ENCODE measurements at places on chromosomes 7 and 10.
A peak's percentile ranks its signal among the peaks of the same experiment; 100 is the strongest.

DNA sequence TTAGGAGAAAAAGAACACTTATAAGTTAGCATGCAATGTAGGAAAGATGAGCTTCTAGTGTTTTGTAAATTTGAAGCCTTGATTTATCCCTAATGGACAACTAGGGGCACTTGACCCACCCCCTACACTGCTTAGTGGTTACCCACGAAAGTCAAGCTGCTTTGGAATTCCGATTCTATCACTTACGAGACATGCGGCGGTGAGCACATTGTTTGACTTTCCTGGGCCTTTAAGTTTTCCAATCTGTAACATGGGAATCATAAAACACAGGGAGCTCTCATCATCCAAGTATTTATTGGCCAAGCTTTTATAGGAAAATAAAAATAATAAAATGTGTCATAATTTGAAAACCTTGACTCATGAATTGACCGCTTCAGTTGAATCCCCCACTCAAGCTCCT, 78.7 kb upstream of the PDK4 start:
- DNase-seq = peak; percentile 25

- DNase-seq = no peak
Observed at GRCh38 chr10:97134110-97134509, 51.6 kb downstream of the SLIT1 start.

- DNase-seq = no peak
Observed at GRCh38 chr7:23410446-23411183, 59.7 kb downstream of the IGF2BP3 start.

DNA sequence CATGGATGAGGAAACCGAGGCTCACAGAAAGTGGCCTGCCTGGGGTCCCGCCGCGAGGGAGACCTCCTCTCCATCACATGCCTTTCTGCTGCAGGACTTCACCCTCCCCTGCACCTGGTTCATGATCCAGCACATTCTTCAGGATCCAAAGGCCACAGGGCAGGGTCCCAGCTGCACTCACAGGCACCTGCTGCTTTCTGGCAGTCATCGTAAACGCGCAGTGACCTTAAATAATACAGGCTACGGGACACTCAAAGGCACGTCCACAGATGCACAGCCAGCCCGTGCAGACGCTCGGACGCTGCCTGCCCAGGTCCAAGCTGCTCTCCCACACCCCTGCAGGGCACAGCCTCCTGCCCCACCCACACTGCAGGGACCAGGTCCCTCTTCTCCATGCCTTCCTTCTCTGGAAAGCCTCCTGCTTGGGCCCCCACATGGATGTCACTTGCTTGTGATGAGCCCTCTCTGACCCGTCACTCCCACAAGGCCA, 49.9 kb downstream of the CALML3 start:
- no peak for DNase-seq

GRCh38 chr10:11798845-11799735, 24.1 kb upstream of the PROSER2 start:
- DNase-seq = no peak

GRCh38 chr7:93927585-93927984, 6.0 kb downstream of the GNG11 start:
- no peak for DNase-seq

DNA sequence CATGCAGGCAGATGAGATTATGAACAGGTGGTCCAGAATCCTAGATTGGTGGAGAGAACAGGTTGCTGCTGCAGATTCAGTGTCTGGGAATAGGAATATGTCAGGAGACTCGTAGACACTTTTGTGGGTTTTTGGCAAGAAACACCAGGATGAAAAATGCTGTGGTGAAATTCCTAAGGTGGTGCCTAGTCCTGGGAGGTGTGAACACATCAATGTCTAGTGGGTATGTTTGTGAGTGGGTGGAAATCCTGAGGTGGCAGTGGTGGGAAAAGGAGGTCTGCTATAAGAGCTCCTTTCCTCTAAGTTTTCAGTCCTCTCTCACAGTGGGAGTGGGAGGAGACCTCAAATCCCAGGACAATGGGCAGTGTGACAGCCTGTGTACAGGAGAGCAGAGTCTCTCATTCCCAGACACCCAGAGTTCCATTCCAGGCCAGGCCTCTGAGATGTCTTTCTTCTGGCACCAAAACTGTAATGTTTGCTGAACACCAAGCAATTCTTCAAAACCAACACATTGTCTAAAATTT, 5.1 kb downstream of the ERV3-1 start:
- DNase-seq = no peak

DNA sequence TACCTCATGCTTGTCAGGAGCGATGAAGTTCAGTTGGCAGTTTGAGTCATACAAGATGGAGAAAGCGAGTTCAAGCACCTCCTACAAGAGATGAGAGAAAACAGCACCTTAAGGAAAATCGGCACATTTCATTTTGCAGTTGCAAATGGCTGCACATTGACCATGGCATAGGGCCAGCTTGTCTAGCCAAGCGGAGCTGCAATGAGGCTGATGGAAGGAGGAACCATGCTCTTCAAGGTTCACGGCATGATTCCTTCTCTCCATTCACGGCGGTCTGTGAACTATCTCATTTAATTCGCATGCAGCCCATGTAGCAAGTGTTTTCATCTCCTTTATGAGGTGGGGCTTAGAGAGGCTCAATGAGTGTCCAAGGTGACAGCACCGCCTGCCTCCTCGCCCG, 137.4 kb upstream of the AOAH start:
- no peak for DNase-seq

GRCh38 chr7:149036676-149037075, 8.4 kb upstream of the PDIA4 start:
- no peak for DNase-seq

DNA sequence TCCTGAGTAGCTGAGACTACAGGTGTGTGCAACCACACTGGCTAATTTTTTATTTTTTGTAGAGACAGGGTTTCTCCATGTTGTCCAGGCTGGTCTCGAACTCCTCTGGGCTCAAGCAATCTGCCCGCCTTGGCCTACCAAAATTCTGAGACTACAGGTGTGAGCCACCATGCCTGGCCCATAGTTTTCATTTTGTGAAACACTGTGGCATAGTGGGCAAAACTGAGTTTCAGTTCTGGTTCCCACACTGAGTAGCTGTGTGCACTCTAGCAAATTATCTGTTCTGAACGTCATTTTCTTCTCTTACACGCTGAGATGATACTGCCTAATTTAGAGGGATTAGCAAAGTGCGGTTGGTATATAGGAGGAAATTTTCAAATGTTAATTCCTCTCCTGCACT, 13.5 kb downstream of the ATP5MK start:
- no peak for DNase-seq

DNA sequence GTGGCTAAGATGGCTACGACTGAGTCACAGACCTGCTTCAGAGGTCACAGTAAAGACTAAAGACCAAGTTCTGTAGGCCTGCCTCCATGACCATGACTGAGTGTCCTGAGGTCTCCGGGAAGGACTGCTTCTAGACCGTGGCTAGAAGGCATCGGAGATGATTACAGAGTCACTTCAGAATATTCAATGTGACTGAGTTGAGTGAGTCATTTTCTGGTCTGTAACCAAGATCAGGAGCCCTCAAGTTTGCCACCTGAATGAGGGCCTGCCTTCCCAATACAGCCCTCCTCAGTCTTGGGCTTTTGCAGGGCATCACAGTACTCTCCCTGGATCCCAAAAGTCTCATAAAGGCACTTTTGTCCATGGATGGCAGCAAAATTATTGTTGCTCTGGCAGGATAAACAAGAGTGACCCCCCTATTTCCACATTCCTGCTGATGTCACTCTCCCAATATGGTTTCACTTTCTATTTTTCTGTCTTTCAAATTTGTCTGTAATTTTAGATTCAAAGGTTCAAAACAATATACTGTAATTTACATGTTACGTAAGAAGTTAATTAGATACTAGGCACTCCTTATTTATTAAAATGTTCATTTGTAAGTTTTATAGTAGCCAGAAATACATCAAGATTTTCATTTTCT, 47.7 kb upstream of the ZNF92 start:
- DNase-seq = no peak

GRCh38 chr7:31778296-31778695, 91.3 kb downstream of the PPP1R17 start:
- no peak for DNase-seq

GRCh38 chr7:151695951-151696541, 176.4 kb upstream of the RHEB start:
- DNase-seq = no peak

GRCh38 chr10:126465771-126466170, 77.5 kb upstream of the ADAM12 start:
- no peak for DNase-seq

DNA sequence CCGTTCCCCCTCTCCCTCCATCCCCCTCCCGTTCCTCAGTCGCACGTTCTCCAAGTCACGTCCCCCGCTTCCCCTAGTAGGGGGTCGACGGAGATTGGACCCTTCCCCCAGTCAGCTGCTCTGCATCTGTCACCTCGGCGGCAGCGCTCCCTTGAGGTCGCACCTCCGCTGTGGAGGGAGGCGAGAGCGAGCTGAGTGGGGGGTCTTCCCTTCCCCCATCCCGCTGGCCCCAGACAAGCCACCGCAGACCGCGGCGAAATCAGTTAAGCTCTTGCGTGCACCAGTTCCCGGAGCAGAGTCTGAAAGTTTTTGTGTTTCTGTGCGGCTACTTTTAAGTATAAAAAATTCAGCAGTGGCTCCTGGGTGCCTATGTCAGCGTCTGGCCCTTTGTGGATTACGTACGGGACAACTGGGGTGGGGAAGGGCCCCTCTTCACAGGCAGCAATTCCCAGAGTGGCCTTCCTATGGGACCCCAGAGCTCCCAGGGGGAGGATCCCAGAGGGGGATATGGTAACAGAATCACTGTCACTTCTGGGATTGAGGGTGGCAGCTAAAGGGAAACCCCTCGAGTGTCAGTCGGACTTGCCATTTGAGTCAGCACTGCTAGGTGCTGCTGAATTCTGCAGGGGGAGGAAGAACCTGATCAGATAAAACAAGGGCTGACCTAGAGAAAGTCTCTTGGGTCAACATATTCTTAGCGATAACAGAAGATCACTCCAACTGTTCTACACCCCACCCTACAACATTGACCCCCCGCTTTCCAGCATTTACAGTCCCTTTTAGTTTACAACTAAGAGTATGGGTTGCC, 12.5 kb upstream of the DDIT4 start:
- DNase-seq = no peak

- DNase-seq = no peak
Observed at GRCh38 chr10:83023662-83024061, 1115.6 kb upstream of the GHITM start.

- no peak for DNase-seq
Observed at GRCh38 chr10:60461688-60462087, 72.0 kb upstream of the ANK3 start.

GRCh38 chr7:14761510-14762296, 140.8 kb downstream of the DGKB start:
- peak; percentile 27 for DNase-seq

- no peak for DNase-seq
Observed at GRCh38 chr10:38094927-38095574, 914 bp downstream of the ZNF37A start.

GRCh38 chr7:128192497-128193142, 48.5 kb upstream of the LEP start:
- DNase-seq = no peak

GRCh38 chr10:36837416-36837815, 288.0 kb upstream of the ANKRD30A start:
- no peak for DNase-seq

GRCh38 chr10:109698086-109698485, 225.2 kb downstream of the XPNPEP1 start:
- no peak for DNase-seq

DNA sequence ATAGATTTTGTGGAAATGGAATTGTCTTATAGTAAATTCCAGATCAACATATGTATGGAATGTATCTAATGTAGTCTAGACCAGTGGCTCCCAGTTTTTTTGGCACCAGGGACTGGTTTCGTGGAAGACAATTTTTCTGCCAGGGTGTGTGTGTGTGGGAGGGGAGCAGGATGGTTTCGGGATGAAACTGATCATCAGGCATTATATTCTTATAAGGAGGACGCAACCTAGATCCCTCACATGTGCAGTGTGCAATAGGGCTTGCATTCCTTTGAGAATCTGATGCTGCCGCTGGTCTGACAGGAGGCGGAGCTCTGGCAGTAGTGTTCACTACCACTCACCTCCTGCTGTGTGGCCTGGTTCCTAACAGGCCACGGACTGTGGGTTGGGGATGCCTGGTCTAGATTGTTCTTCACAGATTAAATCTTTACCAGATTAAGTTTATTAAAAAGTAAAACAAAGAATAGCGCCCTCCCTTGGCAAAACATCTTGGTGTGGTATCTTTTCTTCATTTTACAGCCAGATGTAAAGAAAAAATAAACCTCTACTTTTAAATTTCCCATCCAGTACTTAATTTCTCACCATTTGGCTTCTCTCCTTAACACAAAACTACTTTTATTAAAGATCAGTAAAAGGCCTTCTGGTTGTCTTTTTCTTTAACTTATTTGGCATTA, 48.4 kb downstream of the SEPTIN7 start:
- DNase-seq = no peak

DNA sequence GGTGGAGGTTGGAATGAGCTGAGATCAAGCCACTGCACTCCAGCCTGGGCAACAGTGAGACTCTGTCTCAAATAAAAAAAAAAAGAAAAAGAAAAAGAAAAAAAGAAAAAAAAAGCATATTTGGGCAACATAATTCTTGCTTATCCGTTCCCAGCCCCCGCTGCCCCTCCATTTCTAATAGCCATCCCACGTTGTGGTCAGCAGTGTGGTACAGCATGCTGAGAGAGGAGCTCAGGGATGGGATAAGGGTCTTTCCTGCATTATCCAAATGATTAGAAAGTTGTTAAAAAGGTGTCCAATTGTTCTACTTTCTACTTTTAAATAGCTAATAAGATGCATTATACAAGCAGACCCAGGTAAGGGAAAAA, 104.9 kb upstream of the ZNF92 start:
- DNase-seq = no peak

DNA sequence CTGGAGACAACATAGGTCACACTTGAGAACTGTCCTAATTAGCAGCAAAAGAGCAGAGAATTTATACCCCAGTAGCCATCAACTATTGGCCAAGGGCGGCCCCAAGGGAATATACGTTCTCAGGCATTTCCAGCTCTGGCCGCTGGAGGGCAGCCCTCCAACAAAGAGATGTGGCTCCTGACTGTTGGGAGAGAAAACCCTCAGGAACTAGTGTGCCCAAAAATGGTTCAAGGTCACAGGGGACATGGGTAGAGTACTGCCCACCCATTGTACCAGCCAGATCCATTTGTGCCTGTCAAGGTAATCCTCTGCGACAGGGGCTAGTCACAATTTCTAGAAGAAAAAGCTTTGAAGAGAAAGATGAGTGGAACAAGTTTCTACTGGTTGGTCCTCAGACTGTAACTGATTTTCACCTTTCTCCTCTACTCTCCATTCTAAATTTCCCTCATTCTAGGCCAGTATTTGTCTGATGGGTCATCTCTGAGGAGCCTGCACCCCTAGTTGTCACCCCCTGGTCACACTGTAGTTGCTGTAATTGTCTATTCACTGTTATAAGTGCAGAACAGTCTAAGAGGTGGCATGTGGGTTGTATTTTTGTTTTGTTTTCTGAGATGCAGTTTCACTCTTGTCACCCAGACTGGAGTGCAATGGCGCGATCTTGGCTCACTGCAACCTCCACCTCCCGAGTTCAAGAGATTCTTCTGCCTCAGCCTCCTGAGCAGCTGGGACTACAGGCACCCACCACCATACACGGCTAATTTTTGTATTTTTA, 14.7 kb upstream of the C7orf33 start:
- peak; percentile 20 for DNase-seq
